Naive thymus-derived CD4-positive, alpha-beta T cell (primary cell): ENCODE measurements at places on chromosomes 5 and 9. TPM values are rescaled to one million over a fixed set of nuclear protein-coding genes. Genes with fewer than 3 reads are reported as not detected.

The SARDH gene
- 24.1 TPM for total RNA-seq

The ZNF483 gene
- 16.0 TPM for total RNA-seq

The TICAM2 gene
- 3.7 TPM for total RNA-seq

The JAKMIP2 gene
- total RNA-seq, result 2.6 TPM

The ARSI gene
- not detected for total RNA-seq

The LRRC19 gene
- not detected for total RNA-seq

The ZDHHC11 gene
- 19.5 and 22.1 TPM in 2 replicates for total RNA-seq

DNA sequence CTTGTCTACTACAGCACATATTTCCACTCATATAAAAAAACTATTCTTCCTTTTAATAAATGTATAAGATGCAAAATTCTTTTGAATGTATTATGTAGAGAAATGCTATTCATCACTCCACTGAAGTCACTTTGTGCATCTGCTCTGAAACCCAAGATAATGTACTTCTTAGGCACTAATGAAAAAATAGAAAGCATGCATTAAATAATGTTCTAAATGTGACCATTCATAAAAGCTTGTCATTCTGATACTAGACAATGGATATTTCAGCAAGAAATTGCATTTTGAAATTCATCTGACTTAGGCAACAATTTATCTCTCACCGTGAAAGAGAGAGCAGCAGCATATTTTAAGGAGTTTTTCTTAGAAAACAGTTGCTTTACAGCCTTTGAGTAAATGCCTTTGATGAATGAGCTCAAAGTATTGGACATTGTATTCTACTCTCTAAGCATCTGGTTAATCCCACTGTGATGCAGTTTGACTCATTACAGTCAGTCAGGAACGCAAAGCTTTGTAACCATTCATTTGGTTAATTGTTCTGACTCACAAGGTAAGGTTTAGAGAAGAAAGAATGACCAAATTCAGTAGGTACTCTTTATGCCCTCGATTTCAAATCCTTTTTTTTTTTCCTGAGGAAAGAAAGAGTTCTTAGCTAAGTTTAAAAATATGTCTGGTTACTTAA is 2233.8 kb upstream of the C9orf72 start:
- no peak overlapping the region for H3K4me3 ChIP-seq
- no peaks in the 10 kb centered on the region for H3K36me3 ChIP-seq
- no peaks in the 10 kb centered on the region for H3K4me1 ChIP-seq
- DNase-seq, result no peak

- no peak overlapping the region for H3K27ac ChIP-seq
- no peak overlapping the region for H3K4me3 ChIP-seq
- no peak for DNase-seq
Observed at GRCh38 chr5:66324357-66324756, 180.3 kb downstream of the SREK1 start.

GRCh38 chr9:77708064-77708815 is 60.1 kb upstream of the GNA14 start:
- no peak overlapping the region for H3K27ac ChIP-seq
- DNase-seq, result no peak
- H3K27me3 ChIP-seq, result no peaks in the 10 kb centered on the region
- H3K36me3 ChIP-seq, result no peaks in the 10 kb centered on the region

DNA sequence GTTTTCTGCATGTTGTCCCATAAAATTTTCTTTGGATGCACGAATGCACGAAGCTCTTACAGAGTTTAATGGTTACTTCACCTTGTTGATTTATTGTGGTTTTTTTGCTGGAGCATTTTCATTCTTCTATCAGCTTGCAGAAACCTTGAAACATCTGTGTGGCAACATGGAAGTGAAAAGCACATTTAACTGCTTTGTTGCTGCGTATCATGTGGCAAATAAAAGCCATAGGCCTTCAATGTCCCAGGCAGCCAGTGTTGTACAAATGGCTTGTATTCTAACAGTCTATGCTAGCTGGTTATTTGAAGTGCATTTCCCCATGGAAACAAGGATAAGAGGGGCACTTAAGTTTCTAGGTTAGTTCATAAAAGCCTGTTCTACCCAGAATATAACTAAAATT is 42.5 kb upstream of the RASGRF2 start:
- H3K36me3 ChIP-seq, result no peaks in the 10 kb centered on the region
- no peaks in the 10 kb centered on the region for H3K4me1 ChIP-seq
- H3K27me3 ChIP-seq, result no peaks in the 10 kb centered on the region
- DNase-seq, result no peak
- no peak overlapping the region for H3K27ac ChIP-seq
- H3K4me3 ChIP-seq, result no peak overlapping the region

- DNase-seq, result no peak
- H3K36me3 ChIP-seq, result no peaks in the 10 kb centered on the region
- no peak overlapping the region for H3K4me3 ChIP-seq
- no peaks in the 10 kb centered on the region for H3K27me3 ChIP-seq
- no peaks in the 10 kb centered on the region for H3K4me1 ChIP-seq
Observed at GRCh38 chr9:84756731-84757130, 87.2 kb downstream of the NTRK2 start.

DNA sequence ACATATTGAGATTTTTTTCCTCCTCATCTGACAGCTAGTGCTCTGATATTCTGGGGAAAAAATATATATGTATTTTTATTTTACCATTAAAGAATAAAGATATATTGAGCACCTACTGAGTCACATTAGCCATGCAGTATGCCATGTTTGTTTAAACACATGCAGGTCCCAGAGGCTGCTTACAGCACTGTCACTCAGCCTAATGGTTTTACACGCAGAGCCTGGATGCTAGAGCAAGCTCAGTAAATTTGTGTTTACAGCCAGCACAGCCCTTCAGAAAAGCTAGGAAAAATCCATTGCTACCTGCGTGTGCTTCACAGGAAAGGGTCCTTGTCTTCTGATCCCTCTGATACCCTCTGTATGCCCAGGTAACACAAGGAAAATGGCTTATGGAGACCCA is 146.2 kb downstream of the SEMA6A start:
- no peaks in the 10 kb centered on the region for H3K27me3 ChIP-seq
- DNase-seq, result no peak
- no peak overlapping the region for H3K4me3 ChIP-seq
- no peaks in the 10 kb centered on the region for H3K4me1 ChIP-seq

GRCh38 chr5:155332618-155333017 is 319.1 kb downstream of the KIF4B start:
- H3K4me1 ChIP-seq, result no peaks in the 10 kb centered on the region
- no peaks in the 10 kb centered on the region for H3K36me3 ChIP-seq
- no peak for DNase-seq
- H3K4me3 ChIP-seq, result no peak overlapping the region
- no peak overlapping the region for H3K27ac ChIP-seq

DNA sequence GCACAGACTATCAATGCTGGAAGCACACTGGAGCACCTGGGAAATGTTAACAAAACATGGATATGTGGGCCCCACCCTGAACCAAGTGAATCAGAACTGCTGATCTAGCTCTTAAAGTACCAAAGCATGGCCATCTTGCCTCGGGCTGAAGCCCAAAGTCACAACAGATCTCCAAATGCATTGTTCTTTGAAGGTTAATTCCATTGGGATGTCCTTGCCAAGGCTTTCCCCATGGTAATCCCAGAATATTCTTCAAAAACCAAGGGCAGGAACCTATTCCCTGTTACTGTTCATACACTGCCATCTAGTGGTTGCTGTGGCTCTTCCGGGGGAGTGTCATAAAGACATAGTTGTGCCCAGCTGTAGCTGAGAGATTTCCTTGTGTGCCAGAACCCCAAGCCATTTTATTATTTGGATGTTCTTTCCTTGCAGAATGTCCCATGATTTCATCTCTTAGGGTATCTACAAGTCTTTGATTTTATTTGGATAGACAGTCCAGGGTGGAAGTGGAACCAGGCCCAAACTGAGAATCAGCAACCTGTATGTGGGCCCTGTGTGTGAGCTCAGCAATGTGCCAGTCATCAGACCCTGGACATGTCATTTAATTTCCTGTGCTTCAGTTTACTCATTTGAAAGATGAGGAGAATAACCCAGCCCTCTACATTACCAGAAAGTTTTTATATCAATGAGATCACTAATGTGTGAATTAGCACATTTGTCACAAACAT is 290.0 kb downstream of the ACTL7B start:
- H3K36me3 ChIP-seq, result no peaks in the 10 kb centered on the region
- H3K4me3 ChIP-seq, result no peak overlapping the region
- no peaks in the 10 kb centered on the region for H3K4me1 ChIP-seq
- no peak overlapping the region for H3K27ac ChIP-seq

GRCh38 chr5:160297776-160298175 is 14.6 kb downstream of the CCNJL start:
- H3K4me1 ChIP-seq, result no peaks in the 10 kb centered on the region
- DNase-seq, result no peak
- H3K27ac ChIP-seq, result no peak overlapping the region
- no peak overlapping the region for H3K4me3 ChIP-seq
- H3K36me3 ChIP-seq, result no peaks in the 10 kb centered on the region
- H3K27me3 ChIP-seq, result no peaks in the 10 kb centered on the region

GRCh38 chr9:13508681-13509080 is 229.2 kb upstream of the MPDZ start:
- H3K36me3 ChIP-seq, result no peaks in the 10 kb centered on the region
- no peaks in the 10 kb centered on the region for H3K27me3 ChIP-seq
- DNase-seq, result no peak
- no peak overlapping the region for H3K4me3 ChIP-seq
